Cardiac muscle cell (in vitro differentiated cells and primary cell): ENCODE measurements at places on chromosomes 16 and 17.

DNA sequence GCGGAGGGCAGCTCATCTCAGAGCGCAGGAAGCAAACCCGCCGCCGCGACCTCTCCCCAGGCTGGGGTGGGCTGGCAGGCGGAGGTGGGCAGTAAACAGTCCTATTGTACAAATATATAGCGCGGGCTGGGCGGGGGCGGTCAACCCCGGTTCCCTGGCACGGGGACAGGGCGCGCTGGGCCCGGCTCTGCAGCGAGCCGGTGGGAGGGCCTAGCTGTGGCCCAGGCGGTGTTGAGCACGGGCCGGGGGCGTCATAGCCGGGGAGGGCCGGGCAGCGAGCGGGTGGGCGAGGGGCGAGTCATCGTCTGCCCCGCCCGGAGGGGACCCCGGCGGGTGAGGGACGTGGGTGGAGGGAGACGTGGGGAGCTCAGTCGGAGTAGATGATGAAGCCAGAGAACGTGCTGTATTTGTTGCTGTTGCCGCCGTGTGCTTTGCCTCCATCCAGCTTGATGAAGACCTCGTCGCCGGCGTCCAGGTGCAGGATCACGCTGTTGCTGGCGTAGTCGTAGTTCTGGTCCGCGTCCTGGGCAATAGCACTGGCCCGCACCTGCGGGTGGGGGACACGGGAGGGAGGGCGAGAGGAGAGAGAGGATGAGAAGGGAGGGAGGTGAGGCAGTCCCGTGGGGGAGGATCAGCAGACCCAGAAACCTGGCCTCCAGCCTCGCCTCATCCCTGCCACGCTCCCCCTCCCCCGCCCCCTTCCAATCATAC, 8.1 kb downstream of the C1QL1 start:
- no peak for DNase-seq

DNA sequence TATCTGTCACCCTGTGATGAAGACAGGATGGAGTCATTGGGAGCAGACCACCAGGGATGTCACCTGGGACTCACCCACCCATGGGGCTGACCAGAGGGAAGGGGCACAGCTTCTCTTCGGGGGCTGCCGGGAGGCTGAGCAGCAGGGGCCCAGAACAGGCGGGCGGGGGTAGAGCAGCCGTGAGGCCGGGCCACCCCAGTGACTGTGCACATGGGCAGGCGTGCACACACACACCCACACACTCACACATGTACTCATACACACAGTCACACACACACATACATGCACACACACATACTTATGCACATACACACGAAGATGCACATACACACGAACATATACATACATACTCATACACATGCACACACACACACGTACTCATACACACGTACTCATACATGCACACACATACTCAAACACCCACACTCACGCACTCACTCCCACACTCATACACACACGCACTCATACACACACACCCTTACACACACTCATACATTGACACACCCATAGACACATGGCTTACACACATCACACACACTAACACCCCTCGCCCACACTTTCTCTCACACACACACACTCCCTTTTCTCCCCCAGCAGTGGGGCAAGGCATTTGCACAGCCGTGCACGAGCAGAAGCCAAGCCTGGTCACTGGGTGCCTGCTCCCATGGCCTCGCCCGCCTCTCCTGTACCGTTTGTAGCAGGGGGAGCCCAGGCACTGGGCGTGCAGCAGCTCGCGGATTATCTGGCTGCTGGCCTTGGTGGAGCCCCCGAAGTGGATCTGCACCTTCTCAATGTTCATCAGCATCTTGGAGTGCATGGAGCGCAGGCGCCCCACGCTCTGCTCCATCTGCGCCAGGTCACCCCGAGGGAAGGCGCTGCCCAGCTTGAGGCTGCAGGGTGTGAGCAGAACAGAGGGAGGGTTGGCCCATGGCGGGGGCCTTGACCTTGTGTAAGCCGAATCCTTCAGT, 12.4 kb downstream of the UBALD2 start:
- no peak for DNase-seq

GRCh38 chr17:74641958-74642298, 18.4 kb upstream of the CD300E start:
- DNase-seq, result no peak

DNA sequence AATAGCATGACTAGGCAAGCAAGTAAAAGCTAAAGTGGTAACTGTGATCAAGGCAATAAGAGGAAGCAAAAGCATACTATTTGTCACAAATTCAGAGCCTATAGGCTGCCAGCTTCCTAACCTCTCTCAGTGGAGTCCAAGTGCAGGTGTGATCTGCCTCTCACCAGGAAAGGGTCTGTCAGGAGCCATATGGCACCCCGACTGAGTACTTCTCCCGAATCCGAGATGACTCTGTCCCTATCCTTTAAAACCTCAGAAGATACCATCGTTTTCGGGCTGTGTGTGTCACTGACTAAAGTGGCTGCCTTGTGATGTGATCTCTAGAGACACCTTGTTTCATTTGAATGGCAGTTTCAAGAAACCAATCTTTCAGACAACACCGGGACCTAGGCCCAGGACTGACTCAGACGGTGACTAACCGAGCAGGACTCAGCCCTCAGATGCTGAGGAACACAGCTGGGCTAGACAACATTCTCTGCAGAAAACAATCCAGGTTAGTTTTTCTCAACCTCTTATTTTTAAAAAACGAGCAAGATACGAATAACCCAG, 63.6 kb downstream of the SMG6 start:
- DNase-seq, result no peak

- DNase-seq, result no peak
Measured at GRCh38 chr17:79083191-79083971, 8.8 kb downstream of the ENGASE start.

DNA sequence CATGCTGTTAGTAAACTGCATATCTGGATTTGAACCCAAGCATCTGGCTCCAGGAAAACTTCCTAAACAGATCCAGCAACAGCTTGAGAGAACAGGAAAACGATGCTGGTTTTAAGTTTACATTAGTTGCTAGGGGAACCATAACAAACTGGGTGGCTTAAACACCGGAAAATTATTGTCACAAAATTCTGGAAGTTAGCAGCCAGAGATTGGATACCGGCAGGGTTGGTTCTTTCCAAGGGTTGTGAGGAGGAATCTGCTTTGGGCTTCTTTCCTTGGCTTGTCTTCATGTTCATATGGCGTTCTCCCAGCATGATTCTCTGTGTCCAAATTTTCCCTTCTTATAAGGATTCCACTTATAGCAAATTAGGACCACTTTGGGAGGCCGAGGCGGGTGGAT, 276.9 kb upstream of the TOM1L1 start:
- DNase-seq, result no peak

DNA sequence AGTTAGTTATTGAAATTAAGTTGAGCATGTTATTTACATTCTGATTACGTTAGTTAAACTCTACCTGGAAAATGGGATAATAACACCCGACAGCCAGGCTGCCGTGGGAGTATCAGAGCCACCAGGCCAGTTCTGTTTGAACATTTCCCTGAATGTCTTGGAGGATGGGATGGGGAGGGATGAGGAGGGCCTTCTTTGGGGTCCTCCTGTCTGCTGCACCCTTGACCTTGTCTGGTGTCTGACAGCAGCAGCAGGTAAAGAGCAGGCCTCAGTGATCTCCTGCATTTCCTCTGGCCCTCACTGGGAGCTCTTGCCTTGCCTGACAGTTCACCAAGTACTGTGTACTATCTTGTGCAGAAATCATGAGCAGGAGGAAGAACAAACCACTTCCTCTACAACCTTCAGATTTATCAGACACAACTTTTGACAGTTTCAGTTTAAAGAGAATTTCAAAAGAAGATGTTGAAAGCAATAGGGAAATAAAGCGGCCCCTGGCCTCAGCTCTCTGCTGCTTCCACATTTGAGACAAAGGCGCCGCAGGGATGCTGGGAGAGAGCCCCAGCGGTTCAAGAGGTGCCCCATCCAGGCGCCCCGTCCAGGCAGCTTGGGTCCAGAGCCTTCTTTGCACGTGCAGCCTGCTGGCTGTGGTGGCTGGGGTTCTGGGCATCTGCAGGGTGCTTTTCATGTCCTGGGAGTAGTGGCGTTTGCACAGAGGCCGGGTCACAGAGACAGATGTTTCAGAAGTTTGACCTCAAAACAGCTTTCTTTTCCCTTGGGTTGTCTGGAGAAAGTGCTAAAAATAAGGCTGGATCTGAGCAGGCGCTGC, 25.3 kb downstream of the CMIP start:
- DNase-seq, result no peak

GRCh38 chr16:73418051-73418450, 370.1 kb upstream of the ZFHX3 start:
- DNase-seq, result no peak

- DNase-seq, result no peak
Measured at GRCh38 chr16:85839681-85840240, 40.3 kb downstream of the COX4I1 start.

- no peak for DNase-seq
Measured at GRCh38 chr17:45771271-45771959, 12.7 kb upstream of the CRHR1 start.

- DNase-seq, result no peak
Measured at GRCh38 chr16:48444574-48444973, 59.4 kb upstream of the SIAH1 start.

DNA sequence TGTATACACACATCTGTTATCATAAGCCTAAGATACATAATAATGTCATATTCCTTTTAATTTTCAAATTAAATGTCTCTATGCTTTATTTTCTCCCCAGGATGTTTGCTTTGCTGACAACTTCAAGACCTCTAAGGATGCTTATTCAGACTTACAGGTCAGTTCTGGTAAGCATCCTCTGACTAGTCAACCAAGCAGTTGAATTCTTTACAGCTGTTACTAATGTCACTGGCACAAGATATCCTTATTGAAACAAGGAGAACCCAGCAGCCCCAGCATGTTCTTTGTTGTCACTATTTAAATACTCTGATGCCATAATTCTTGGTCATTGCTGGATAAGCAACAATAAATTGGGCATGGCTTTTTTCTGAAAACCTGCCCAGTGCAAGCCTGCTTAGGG, 232.3 kb upstream of the PMFBP1 start:
- DNase-seq, result no peak

DNA sequence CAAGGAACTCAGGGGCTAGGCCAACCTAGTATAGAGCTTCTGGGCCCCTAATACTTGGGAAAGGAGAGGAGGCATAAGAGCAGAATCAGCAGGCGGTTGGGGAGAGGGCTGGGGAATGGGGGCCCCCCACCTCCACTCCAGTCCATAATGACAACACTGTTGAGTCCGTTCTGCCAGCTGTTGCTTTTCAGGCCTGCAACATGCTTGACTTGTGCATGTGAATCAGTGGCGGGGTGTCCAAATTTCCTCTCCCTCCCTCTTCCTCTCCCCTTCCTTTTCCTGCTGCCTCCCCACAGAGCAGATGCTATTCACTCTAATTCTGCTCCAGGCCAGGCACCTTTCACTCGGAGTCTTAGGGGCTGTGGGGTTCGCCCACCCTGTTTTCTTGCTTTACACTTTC, 31.7 kb downstream of the SGSM2 start:
- DNase-seq, result no peak

- no peak for DNase-seq
Measured at GRCh38 chr17:72719578-72720493, 372.7 kb downstream of the SLC39A11 start.

DNA sequence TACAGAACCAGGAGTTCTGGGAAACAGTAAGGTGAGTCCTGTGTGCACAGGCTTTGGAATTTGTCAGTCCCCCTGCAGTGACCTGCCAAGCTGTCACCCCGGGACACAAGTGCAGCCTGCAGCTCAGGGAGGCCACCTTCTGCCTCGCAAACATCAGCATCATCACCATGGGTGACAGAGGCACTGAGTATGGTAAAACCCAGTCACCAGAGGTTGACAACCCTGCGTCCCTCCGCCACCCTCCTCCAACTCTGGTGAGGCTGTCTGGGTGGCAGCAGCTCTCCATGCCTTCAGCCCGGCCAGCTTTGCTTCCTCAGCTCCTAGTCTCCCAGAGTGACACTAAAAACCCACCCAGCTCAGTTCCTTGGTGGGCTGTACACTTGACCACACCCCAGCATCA, 221.0 kb downstream of the CPPED1 start:
- DNase-seq, result no peak

- no peak for DNase-seq
Measured at GRCh38 chr16:54477714-54478113, 191.1 kb upstream of the IRX3 start.

- no peak for DNase-seq
Measured at GRCh38 chr16:58280846-58281301, 14.0 kb downstream of the PRSS54 start.

DNA sequence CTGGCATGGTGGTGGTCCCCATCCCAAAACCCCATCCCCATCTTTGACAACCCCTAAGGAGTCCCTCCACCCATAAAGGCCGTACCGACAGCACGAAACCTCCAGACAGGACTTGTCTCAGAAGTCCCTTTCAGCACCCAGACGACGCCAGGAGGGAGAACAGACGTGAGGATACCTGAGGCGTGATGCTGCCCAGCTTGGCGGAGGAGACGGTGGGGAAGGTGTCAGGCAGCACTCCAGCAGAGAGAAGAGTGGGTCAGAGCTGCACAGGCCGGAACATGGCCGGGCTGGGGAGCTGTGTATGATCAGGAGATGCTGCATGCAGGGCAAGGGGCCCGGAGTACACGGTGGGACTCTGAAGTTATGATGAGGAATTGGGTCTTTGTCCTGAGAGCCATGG, 244.2 kb downstream of the GSG1L start:
- DNase-seq, result no peak

- DNase-seq, result no peak
Measured at GRCh38 chr16:1443403-1443973, 868 bp downstream of the CCDC154 start.

GRCh38 chr17:48728232-48729231, at the start of gene HOXB13:
Gene HOXB13, minus strand, starts transcription at chr17:48728750. Its CDS starts 157 bp downstream, at chr17:48728593.
- DNase-seq, result peak; percentile 47

GRCh38 chr16:54842743-54843423, 87.8 kb upstream of the IRX5 start:
- no peak for DNase-seq

DNA sequence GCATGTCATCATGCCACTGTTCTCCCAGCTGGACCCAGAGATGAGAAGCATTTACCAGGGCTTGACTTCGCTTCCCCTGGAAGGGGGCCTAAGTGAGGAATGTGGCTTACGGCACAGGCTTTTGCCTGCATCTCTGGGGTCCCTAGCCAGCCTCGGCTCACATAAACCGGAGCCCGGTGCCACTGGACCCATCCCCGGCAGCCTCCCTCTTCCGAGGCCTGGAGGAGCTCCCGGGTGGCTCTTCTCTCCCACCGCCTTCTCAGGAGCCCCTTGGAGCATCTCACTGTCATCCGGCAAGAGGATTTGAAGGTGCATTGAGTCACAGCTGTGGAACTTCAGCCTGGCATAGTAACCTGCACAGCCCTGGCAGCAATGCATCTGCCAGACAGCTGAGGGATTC, 29.9 kb upstream of the TBX2 start:
- DNase-seq, result no peak

GRCh38 chr16:81311762-81312161, 3.0 kb upstream of the GAN start:
- DNase-seq, result no peak

DNA sequence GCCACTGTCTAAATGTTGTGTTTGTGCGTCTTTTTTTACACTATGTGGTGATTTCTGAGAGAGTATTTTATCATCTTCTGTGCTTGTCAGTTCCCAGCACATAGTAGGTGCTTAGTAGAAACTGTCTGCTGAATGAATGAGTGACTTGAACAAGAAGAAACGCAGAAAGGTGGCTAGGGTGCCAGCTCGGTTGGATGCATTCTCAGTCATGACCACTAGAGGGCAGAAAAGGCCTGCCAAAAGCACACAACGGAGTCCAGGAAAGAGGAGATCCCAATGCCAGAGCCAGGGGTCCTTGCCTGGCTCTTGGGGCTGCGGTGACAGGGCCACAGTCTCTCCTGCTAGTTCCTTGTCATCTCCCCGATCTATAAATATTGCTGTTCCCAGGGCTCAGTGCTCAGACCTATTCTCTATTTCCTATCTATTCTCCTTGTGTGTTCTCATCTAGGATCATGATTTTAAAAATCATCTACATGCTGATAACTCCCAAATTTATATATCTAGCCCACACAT, 57.3 kb upstream of the CCL1 start:
- peak; percentile 71 for DNase-seq
